ENCODE measurements at places on chromosomes 3 and 15.
A peak's percentile ranks its signal among the peaks of the same experiment; 100 is the strongest.

DNA sequence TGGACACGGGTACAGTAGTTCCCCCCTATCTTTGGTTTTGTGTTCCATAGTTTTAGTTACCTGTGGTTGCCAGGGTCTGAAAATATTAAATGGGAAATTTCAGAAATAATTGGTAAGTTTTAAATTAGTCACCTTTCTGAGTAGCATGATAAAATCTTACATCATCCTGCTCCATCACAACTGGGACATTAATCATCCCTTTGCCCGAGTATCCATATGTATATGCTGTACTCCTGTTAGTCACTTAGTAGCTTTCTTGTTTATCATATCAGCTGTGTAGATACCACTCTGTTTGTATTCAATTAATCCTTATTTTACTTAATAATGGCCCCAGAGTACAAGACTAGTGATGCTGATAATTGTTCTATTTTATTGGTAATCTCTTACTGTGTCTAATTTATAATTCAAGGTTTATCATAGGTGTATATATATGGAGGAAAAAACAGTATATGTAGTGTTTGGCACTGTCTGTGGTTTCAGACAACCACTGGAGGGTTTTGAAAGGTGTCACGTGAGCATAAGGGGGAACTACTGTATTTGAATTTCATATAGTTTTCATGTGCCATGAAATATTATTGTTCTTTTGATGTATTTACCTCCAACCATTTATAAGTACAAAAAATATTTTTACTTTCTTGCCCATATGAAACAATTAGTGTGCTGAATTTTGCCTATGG is 41.4 kb downstream of the CTDSPL2 start:
- DNase-seq: peak; percentile 60

DNA sequence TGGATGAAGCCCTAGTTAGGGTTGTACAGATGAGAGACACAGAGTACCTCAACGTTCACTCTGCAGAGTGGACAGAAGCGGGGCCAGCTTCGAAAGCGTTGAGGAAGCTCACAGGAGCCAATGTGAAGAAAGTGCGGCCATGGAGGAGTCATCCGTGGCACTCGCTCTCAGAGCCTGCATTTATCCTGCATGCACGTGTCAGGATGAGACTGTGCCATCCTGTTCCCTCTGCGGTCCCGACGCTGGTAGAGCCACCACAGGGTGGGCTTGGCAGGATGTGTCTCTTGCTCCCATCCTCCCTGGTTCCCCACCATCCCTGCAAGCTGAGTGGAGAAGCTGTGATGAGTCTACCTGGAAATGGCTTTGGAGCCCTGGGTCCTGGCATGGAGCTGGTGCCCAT is 39.3 kb downstream of the KLHL25 start:
- no peak for DNase-seq

- DNase-seq: no peak
Observed at GRCh38 chr3:195162033-195162669, 108.8 kb downstream of the XXYLT1 start.

GRCh38 chr3:185059766-185060165 is 93.1 kb downstream of the C3orf70 start:
- DNase-seq: no peak

GRCh38 chr3:124565013-124565412 is 165.2 kb upstream of the UMPS start:
- peak; percentile 43 for DNase-seq

- DNase-seq: no peak
Observed at GRCh38 chr3:138673641-138674530, 65.3 kb downstream of the FAIM start.

- no peak for DNase-seq
Observed at GRCh38 chr15:51588966-51589365, 33.6 kb downstream of the DMXL2 start.

GRCh38 chr3:106007512-106007911 is 138.7 kb upstream of the CBLB start:
- DNase-seq: no peak

GRCh38 chr15:25394898-25395297 is 43.9 kb downstream of the UBE3A start:
- no peak for DNase-seq

- DNase-seq: no peak
Observed at GRCh38 chr15:48796930-48797329, 13.9 kb downstream of the CEP152 start.

- DNase-seq: no peak
Observed at GRCh38 chr15:28985316-28985645, 99.5 kb downstream of the APBA2 start.

DNA sequence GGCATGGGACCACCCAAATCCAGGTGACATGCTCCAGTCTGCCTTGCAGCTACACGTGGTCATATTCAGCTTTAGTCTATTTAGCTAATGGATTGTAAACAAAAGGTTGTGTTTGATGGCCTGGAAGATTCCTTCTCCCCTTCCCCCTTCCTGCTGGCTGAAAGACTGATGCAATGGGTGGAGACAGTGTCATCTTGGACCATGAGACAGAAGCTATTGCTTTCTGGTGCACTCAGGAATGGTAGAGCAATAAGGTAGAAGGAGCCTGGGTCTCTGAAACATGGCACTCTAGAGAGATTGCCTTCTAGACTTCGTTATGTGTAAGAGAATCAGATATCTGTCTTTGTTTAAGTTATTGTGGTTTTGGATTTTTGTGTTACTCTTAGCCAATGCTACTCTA is 25.7 kb upstream of the PTX3 start:
- no peak for DNase-seq

DNA sequence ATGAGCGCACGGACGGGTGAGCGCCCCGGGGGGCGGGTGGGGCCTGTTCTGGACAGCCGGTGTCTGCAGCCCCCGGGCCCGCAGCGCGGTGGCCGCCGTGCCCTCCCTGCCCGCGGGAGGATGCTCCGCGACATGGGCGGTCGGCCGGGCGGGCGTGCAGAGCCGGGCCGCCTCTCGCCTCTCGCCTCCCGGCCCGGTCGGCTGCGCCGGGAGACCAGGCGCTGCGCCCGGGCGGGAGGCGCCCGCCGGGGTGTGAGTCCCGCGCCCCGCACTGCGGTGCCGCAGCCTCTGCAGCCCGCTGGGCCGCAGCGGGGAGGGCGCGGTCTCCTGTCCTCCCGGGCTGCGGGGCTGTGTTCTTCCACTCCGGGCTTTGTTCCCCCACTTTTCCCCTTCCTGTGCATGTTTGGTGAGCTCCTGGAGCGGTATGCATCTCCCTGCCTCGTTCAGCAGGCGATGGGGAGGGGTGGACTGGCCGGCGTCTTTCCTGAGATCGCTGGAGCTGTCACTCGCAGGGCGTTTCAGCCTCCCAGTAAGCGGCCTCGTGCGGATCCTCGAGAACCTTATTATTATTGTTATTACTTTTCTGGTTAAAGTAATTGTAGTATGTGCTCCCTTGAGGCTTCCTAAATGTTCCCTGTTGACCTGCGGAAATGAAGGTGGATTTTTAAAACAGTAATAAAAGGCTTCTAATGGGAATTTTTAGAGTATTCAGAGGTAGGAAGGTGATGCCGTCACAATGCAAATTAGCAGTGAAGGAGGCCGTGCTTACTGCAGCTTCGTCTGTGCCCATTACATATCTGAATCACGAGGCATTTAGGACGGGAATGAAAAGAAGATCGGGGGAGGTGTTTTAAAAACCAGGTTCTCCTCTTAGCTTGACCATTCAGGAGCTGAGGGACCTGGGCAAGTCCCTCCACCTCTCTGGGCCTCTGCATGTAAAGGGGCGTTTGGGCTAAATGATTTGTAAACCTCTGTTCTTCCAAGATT is 593 bp downstream of the TMOD2 start:
- DNase-seq: no peak

GRCh38 chr15:88043396-88043795 is 213.1 kb downstream of the NTRK3 start:
- no peak for DNase-seq

- DNase-seq: no peak
Observed at GRCh38 chr3:153079386-153079785, 82.6 kb upstream of the RAP2B start.

GRCh38 chr15:59242649-59243048 is 36.0 kb downstream of the LDHAL6B start:
- DNase-seq: no peak

DNA sequence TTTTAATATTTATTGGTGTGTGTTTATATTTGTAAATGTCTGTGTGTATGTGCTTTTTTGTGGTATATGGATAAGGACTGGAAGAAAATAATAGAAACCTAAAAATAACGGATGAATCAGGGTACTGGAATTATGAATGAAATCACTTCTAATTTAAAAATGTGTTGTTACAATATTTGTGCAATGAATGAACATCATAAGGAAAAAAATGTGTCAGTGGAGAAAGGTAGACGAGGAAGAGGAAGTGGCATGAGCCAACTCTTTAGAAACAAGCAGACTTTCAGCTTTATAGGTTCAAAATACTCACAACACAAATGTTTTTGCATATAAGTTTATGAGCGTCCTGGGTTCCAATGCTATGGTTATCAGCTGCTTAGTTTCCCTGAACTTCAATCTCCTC is 59.4 kb downstream of the SOX2 start:
- peak; percentile 13 for DNase-seq

DNA sequence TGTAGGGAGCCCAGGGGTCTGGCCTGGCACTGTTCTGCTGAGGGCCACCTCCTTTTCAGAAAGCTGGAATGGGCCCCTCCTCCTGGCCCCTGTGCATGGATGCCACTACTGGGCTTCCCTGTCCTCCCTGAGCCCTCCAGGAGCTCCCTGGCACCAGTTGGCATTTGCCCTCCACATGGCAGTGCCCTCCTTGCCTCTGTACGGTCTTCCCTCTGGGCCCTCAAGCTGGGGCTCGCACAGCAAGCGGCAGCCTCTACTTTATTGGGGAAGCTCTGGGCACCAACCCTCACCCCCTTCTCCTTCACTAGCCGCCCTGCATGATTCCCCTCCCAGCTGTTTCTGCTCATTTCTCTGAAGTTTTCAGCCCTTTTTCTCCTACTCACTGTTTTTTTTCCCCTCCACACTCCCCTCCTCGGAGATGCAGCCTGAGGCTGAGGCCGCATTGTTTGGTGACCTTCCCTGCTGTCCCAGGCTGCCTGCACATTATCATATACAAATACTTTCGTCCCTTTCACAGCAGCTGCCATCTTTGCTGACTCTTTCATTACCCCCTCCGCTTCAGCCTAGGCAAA is 127.3 kb downstream of the EEFSEC start:
- no peak for DNase-seq

Data from HS-5 (cell line).